Right renal cortex interstitium (tissue), 3 donors: ENCODE measurements at places on chromosomes 12 and 14. TPM values are rescaled to one million over a fixed set of nuclear protein-coding genes. Genes with fewer than 3 reads are reported as not detected.

IFNG-AS1 gene
- polyA plus RNA-seq, result not detected

MYF5 gene
- not detected for polyA plus RNA-seq

ABHD4 gene
- polyA plus RNA-seq, result 43.7 TPM

PCED1B gene
- polyA plus RNA-seq, result 3.8 TPM

PLEKHG7 gene
- 0.72 TPM for polyA plus RNA-seq

C1QL4 gene
- polyA plus RNA-seq, result 0.94 TPM

BDKRB1 gene
- 0.19 TPM for polyA plus RNA-seq

SDR9C7 gene
- polyA plus RNA-seq, result not detected

DNAH10 gene
- 4.1 TPM for polyA plus RNA-seq

VCPKMT gene
- polyA plus RNA-seq, result 13.2 TPM

FAM177A1 gene
- 59.7 TPM for polyA plus RNA-seq

RHNO1 gene
- polyA plus RNA-seq, result 41.9 TPM

DNA sequence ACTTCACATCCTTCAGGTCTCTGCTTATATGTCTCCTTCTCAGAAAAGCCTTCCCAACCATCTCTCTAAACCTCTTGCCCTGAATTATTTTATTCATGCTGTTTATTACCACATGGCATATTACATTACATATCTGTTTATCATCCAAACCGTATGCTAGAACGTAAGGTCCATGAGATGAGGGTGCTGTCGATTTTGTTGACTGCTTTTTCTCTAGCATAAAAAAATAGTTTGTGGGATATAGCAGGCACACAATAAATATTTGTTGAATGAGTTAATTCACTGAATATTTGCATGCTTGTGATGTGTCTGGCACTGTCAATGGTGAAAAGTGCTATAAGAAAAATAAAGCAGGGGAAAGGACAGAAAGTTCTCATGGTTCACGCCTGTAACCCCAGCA is 22.9 kb downstream of the SAMD4A start:
- no peak for DNase-seq

GRCh38 chr12:109393437-109394345 is 46.0 kb downstream of the MYO1H start:
- DNase-seq, result no peak

- DNase-seq, result no peak
Measured at GRCh38 chr14:97457575-97458085, 660.4 kb downstream of the VRK1 start.

- no peak for DNase-seq
Measured at GRCh38 chr14:56280843-56281242, 162.6 kb downstream of the PELI2 start.

DNA sequence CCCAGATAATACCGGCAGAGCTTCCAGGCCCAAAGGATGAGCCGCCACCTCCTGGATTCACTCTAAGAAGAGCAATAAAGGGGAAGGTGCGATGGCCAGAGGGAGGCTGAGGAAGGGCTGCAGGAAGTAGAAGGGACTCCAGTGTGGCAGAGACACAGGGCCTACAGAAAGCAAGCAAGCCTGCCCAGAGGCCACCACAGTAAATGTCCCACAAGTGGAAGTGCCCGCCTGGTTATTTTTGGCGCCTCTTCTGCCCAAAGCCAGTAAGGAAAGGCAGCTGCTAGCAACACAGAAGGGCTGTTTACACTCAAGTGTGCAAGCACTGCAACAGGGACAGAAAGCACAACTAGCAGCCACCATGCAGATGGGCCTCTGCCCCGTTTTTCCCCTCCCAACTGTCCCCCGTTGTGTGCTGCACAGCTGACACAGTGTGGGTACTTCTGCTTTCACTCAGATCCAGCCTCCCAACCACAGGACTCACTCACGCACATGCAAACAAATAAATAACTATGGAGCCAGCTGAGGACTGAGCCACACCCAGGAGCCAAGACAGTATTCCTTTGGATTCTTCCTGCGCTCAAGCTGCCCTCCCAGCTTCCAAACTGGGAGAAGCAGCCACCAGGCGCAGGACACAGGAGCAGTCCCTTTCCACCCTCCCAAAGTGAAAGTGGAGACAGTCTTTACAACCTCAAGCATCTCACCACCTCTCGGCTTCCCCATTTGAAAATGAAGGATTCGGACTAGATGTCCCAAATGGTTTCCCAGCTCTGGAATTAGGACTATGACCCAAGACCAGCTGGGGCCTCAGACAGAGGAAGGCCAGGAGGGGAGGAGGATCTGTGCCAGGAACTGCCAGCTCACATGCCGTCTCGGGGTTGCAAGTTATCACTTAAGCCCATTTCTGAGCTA is 40.0 kb upstream of the PNMA1 start:
- DNase-seq, result no peak

DNA sequence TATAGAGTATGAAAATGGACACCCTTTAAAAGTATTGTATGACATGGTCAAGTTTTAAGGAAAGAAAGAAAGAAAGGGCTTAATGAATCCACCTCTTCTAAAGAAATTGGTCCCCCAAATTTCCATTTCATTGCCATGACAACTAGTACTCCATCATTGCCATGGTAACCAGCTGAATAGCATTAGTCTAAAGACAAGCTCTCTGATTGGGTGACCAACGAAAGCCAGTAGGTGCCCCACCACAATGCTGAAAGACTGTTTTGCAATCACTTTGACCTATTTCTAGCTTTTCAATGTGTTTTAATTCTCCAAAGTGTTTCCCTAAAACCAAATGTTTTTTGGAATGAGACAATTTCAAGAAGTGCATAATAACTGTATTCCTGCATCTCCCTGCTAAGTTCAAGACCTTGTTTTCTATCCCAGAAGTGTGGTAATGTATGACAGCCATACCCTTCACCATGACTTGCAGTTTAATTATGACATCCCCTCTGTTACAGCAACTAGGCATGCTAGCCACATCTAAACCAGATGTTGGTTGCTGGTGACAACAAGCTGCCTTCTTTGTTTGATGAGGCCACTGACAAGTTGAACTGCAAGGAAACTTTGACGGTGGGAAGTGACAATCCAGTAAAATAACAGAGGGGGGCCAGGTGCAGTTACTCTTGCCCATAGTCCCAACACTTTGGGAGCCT is 46.7 kb downstream of the KICS2 start:
- no peak for DNase-seq

DNA sequence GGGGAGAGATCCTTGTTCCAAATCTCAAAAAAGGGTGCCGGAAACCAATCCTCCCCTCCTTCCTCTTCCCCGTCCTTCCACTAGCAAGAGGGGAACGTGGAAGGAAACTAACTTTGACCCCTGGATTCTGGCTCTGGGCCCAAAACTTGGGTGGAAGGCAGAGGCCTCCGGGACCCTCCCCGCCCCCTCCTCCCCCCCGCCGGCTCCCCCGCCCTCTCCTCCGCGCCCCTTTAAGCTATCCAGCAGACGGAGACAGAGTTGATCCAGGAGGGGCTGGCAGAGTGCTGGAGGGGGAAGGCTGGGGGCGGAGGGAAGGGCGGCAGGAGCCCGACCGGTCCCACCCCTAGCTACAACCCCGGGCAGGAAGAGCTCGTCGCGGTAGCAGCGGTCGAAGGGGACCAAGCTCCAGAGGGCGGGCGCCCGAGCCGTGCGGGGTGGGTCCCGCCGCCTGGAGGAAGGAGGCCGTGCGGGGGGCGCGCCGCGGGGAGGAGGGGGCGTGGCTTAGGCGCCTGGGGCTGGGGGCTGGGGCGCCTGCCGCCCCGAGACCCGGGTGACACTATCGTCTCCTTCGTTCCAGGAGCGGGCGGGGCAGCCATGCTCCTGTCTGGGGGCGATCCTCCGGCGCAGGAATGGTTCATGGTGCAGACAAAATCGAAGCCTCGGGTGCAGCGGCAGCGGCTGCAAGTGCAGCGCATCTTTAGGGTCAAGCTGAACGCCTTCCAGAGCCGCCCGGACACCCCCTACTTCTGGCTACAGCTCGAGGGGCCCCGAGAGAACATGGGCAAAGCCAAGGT is at the start of gene NYNRIN:
Gene NYNRIN, plus strand, starts transcription at position 351 of the 794 bp plus-strand sequence. Its CDS starts 244 bp downstream, at position 595.
- DNase-seq, result no peak

DNA sequence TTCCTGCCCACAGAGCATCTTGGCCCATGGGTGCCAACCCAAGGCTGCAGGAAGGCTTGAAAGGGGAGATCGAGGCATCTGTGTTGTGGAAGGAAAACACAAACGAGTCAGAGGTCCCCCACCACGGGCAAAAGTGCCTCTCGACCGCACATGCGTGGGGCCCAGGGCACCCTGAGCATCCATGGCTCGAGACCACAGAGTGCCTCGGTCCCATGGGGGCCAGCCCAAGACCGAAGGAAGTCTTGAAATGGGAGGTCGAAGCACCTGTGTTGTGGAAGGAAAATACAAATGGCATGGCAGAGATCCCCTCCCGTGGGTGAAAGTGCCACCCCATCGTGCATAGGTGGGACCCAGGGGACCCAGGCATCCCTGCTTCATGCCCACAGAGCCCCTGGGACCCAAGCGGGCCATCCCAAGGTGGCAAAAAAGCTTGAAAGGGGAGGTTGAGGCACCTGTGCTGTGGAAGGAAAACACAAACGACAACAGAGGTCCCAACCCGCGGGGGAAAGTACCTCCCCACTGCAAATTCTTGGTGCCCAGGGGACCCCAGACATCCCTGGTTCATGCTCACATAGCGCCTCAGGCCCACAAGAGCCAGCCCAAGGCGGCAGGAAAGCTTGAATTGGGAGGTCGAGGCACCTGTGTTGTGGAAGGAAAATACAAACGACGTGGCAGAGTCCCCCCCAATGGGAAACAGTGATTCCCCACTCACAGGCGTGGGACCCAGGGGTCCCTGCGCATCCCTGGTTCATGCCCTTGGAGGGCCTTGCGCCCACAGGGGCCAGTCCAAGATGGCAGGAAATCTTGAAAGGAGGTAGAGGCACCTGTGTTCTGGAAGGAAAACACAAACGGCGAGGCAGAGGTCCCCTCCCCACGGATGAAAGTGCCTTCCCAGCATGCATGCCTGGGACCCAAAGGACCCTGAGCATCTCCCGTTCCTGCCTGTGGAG is 373.0 kb downstream of the ALG10 start:
- no peak for DNase-seq

GRCh38 chr12:91215940-91216454 is 33.4 kb upstream of the DCN start:
- no peak for DNase-seq

- DNase-seq, result no peak
Measured at GRCh38 chr12:109757671-109758265, 44.1 kb downstream of the FAM222A start.

DNA sequence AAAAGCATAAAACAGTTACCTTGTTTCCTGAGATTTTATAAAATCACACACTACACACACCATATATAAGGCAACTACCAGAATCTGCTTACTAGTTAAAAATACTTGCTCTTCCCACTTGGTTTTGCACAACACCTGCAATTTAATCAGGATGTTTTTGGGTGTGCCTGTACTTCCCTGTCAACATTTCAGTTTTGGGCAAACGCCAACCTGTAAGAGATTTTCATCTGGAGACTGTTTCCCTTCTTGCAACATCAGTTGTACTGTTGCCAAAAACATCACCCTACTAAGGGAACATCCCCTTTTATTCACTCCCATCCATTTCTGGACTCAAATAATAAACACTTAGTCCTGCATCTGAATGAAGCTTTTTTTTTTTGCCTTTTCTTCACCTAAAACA is 172.3 kb downstream of the DUSP6 start:
- DNase-seq, result no peak

DNA sequence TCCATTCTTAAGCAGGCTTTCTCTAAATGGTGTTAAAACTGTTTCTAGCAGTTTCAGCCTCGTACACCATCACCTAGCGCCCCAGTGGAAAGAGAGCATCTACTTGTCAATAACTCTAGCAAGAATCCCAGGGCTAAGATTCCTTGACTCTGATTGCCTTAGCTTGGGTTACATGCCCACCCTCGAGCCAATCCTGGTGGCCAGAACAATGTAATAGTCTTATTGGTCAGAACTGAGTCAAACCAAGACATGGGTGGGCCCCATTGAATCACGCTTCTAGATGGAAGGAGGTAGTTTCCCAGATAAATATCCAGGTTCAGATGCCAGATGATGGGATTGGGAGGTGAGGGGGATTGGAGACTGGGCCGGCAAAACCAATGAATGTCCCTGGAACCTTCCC is 55.9 kb upstream of the MED13L start:
- DNase-seq, result no peak

GRCh38 chr12:31236998-31237637 is 88.8 kb downstream of the SINHCAF start:
- DNase-seq, result no peak

DNA sequence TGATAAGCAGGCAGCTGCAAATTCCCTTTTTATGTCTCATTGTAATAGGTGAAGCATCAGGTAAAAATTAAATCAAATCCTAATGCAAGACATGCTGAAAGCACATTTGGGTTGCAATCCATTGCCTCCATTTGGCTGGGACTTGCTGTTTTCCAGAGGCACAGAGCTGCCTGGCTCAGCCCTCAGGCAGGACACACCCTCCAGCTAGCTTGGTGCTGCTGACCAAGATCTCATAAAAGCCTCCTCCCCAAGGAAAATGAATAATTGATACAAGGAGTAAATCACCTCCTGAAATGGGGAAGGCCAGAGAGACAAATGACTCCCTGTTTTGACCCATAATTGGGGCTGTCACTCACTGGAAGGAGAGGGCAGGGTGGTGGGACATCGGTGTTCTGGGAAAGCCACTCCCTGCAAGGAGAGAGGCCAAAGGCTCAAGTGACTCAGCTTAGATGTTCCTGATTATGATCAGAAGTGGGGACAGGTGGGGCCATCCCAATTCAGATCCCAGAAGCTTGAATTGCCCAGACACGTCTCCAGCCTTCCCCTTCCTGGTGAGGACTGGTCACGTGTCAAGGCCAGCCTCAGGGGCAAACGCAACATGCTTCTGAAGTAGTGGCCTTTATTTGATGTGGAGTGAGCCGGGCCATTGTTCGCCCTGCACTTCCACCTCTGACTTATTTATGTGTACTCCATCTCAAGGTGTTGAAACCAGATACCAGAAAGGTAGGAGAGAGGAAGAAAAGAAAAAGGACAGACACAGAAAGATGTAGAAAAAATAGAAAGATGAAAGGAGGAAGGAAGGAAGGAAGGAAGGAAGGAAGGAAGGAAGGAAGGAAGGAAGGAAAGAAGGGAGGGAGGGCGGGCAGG is 773.7 kb downstream of the BCL11B start:
- DNase-seq, result no peak

DNA sequence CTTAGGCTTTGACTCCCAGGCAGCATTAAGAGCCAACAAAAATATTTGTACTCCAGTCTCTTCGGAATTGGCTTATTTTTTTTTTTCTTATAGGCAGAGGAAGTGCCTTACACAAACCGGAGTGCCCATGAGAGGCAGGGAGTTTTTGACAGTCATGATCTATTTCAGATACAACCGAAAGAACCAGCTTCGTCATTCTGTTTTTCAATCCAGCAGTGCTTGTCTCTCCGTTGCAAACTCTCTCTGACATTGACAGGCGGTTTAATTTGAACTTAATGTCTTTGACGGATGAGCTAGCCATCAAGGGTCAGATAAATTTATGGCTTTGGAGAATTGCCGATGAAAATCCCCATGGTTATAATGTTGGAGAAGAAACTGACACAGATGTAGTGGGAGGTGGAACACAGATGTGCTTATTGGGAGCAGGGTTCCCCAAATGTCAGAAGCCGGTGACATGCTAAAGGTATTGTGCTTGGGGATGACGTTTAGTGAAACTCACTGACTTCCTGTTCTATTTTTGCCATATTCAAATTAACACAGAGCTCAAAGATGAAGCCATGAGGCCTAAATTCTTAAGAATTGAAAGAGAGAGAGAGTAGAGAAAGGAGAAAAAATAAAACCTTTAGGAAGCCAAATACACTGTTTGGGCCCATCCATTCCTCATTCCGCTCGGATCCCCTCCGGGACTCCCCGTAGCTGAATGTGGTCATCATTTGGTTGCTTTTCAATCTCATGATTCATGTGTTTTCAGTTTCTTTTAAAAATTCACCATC is 59.7 kb downstream of the PLXNC1 start:
- no peak for DNase-seq

GRCh38 chr14:33271216-33271615 is 332.5 kb downstream of the NPAS3 start:
- DNase-seq, result no peak
